ENCODE measurements at places on chromosomes 3 and 15.
A peak's percentile ranks its signal among the peaks of the same experiment; 100 is the strongest.

GRCh38 chr3:49411535-49411967 is 225 bp downstream of the RHOA start:
- H3K27ac ChIP-seq = peak overlapping the region; percentile 96
- H3K36me3 ChIP-seq = no peaks in the 10 kb centered on the region
- peaks cover 26% of the 10 kb centered on the region for H3K4me1 ChIP-seq
- H3K4me3 ChIP-seq = peak overlapping the region; percentile 92
- DNase-seq = peak; percentile 39

DNA sequence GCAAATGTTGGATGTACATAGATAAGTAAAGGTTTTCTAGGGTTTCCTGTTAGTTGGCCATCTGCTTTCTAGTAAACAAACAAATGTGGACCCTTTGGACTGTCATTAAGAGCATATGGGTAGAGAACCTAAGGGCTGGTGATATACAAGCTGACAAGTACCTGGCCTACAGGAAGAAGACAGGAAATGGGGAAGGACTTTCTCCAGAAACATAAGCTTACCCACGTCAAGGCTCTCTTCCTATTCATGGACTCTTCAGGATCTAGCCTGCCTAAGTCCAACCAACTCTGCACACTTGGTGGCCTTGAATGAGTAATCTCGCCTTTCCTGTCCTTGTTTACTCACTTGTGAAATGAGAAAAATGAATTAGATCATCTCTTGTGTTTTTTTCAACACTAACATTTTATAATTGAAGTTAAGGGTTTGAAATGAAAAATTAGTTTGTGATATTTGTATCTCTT is 22.2 kb upstream of the GOLIM4 start:
- peaks cover 1% of the 10 kb centered on the region for H3K4me1 ChIP-seq
- no peak overlapping the region for H3K27ac ChIP-seq
- no peak for DNase-seq
- H3K27me3 ChIP-seq = no peaks in the 10 kb centered on the region
- no peak overlapping the region for H3K4me3 ChIP-seq

DNA sequence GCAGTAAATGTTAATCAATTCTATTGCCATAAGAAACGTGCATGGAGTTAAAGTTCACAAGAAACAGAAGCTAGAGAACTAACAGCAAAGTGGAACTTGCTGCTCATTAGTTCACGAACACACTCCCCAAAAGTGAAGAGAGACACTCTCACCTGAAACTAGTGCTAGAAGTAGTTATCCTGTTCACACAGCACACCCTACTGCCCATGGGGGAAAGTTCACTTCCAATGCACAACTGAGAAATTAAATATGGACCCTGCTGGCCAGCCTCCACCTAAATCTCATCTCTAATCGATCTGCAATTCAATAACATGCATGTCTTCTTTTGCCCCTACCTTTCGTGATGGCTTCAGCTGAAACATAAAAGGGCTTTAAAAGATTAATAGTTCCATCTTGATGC is 39.4 kb upstream of the FRMD4B start:
- no peak overlapping the region for H3K27ac ChIP-seq
- no peaks in the 10 kb centered on the region for H3K27me3 ChIP-seq
- peaks cover 14% of the 10 kb centered on the region for H3K4me1 ChIP-seq
- H3K4me3 ChIP-seq = no peak overlapping the region

- no peak overlapping the region for H3K27ac ChIP-seq
- peak; percentile 21 for DNase-seq
- no peaks in the 10 kb centered on the region for H3K36me3 ChIP-seq
- peaks cover 4% of the 10 kb centered on the region for H3K4me1 ChIP-seq
- peaks cover 40% of the 10 kb centered on the region for H3K27me3 ChIP-seq
- H3K4me3 ChIP-seq = no peak overlapping the region
These were observed 9.2 kb upstream of the SLC6A1 start for GRCh38 chr3:10983219-10983916.

- H3K27me3 ChIP-seq = peaks cover 5% of the 10 kb centered on the region
- H3K36me3 ChIP-seq = no peaks in the 10 kb centered on the region
- H3K4me1 ChIP-seq = no peaks in the 10 kb centered on the region
These were observed 15.9 kb downstream of the SH3GL3 start for GRCh38 chr15:83462953-83463433.

GRCh38 chr15:58839485-58839884 is 68.4 kb downstream of the MINDY2 start:
- H3K36me3 ChIP-seq = peaks cover 5% of the 10 kb centered on the region
- no peak for DNase-seq

GRCh38 chr3:144031938-144032337 is 60.3 kb downstream of the DIPK2A start:
- H3K4me1 ChIP-seq = no peaks in the 10 kb centered on the region
- no peaks in the 10 kb centered on the region for H3K27me3 ChIP-seq
- H3K4me3 ChIP-seq = no peak overlapping the region
- DNase-seq = no peak
- H3K27ac ChIP-seq = no peak overlapping the region

DNA sequence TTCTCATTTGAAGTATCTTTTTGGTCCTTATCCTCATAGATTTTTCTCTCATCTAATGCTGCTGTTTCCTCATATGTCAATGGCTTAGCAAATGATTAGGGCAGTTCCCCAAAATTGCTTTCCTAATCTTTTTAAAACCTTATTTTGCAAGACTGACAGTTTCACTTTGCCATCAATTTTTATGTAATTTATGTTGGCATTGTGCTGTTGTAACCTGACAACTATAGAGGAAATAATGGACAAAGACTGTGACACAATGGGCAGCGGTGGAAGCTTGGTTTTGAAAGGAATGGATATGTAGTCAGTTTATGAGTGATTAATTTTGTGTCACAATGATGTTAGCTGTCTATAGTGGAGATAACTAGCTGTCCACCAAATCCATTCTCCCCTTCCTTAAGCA is 10.6 kb upstream of the SH3BP5 start:
- no peaks in the 10 kb centered on the region for H3K36me3 ChIP-seq
- H3K27ac ChIP-seq = no peak overlapping the region
- DNase-seq = no peak

DNA sequence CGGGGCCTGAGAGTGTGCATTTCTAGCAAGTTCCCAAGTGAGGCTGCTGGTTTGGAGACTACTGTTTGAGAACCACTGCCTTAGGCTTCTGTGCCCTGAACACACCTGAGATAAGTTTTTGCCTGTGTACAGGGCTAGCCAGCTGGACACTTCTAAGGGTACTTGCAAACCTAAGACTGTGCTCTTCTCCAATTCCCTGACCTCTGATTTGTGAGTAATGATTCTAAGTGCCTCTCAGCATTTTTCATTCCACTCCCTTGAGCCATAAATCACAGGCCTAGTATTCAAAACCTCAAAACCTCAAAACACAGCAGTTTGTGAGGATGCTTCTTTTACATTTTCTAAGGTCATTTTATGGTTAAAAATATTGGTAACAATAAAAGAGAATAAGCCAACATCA is 148.4 kb downstream of the CHST2 start:
- no peak for DNase-seq
- H3K27ac ChIP-seq = no peak overlapping the region
- H3K27me3 ChIP-seq = peaks cover 3% of the 10 kb centered on the region

DNA sequence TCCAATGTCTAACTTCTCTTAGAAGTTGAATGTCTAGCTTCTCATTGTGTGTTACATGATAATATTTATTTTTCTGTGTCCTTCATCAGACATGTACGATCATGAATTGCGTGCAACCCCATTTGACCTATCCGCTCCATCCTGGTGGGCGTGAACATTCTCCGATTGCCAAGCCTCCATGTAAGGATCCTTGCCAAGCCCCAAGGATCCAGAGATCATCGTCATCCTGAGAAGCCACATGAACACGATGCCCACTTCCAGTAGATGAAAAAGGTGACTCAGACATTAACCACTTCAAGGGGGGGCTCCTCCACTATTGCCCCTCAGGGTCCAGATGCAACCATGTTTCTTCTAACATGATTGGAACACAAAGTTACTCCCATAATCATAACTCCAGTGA is 25.5 kb upstream of the KNG1 start:
- no peak overlapping the region for H3K4me3 ChIP-seq
- peaks cover 35% of the 10 kb centered on the region for H3K27me3 ChIP-seq
- H3K4me1 ChIP-seq = peaks cover 6% of the 10 kb centered on the region
- no peak for DNase-seq

GRCh38 chr3:34155666-34156065 is 357.2 kb downstream of the PDCD6IP start:
- no peak overlapping the region for H3K27ac ChIP-seq
- no peaks in the 10 kb centered on the region for H3K4me1 ChIP-seq
- DNase-seq = no peak
- H3K36me3 ChIP-seq = no peaks in the 10 kb centered on the region
- H3K27me3 ChIP-seq = no peaks in the 10 kb centered on the region

- no peaks in the 10 kb centered on the region for H3K36me3 ChIP-seq
- H3K4me3 ChIP-seq = no peak overlapping the region
- H3K4me1 ChIP-seq = no peaks in the 10 kb centered on the region
These were observed 193.2 kb upstream of the TPRG1 start for GRCh38 chr3:188978421-188979171.

- peak within 1 kb of the TSS; percentile 56 for H3K4me3 ChIP-seq
- peak; percentile 61 for DNase-seq
- H3K27me3 ChIP-seq = peaks cover 70% of the 10 kb centered on the region
- H3K36me3 ChIP-seq = no peaks in the 10 kb centered on the region
These were observed at the start of gene ACTC1 for GRCh38 chr15:34795267-34796081. TSS of gene ACTC1 (minus strand) at chr15:34795549. CDS start at chr15:34794808, 741 bp downstream.

GRCh38 chr3:17122758-17123157 is 238.0 kb downstream of the PLCL2 start:
- no peaks in the 10 kb centered on the region for H3K27me3 ChIP-seq
- DNase-seq = no peak
- no peaks in the 10 kb centered on the region for H3K36me3 ChIP-seq
- no peaks in the 10 kb centered on the region for H3K4me1 ChIP-seq
- H3K27ac ChIP-seq = no peak overlapping the region

DNA sequence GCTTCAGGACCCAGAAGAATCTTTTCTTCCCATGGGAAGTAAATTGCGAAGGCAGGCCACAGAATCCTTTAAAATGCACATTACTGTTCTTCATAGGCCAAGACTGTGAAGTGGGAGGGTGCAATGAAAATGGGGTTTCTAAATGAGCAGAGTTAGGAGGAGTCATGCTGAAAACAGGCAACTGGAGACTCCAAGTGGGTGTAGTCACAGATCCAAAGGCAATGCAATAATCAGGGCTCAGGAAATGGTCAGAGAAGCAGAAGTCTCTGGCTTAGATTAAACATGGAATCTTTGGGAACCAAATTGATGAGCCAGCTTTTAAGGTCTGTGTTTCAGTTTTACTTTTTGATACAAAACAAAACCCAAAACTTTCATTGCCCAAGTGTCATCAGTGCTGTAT is 37.6 kb downstream of the HHLA2 start:
- no peaks in the 10 kb centered on the region for H3K27me3 ChIP-seq
- DNase-seq = no peak
- H3K36me3 ChIP-seq = no peaks in the 10 kb centered on the region
- H3K4me1 ChIP-seq = peaks cover 7% of the 10 kb centered on the region
- H3K27ac ChIP-seq = no peak overlapping the region

GRCh38 chr3:19030522-19030839 is 117.8 kb upstream of the KCNH8 start:
- no peak overlapping the region for H3K27ac ChIP-seq
- H3K4me3 ChIP-seq = no peak overlapping the region
- H3K27me3 ChIP-seq = no peaks in the 10 kb centered on the region

DNA sequence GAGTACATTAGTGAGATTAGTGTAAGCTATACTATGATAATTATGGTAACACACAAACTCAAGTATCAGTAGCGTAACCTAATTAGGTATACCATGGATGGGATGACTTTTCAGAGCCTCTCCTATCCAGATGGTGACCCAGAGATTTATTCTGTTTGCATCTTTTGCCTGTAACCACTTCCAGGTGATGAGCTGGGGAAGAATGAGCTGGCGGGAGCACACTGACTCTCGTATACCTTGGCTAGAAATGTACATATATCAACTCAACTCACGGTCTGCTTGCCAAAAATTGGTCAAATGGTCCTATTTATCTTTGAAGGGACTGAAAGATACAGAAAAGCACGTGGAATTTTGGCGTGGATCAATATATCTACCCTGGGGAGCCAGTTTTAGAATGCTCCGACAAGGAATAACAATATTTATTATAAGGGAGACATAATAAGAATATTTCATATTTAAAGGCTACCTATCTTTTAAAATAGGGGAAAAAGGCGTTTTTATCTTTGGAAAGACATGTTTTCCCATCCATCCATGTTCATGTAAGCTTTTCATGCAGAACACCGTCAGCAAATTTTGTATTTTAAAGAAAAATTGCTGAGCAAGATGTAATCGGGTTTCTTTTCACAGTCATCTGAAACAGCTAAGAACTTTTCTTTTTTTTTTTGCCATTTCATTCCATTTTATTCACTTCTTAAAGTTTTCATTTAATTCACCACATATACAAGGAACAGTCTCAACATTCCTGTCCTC is 502.6 kb upstream of the CBLB start:
- no peaks in the 10 kb centered on the region for H3K4me1 ChIP-seq
- H3K27ac ChIP-seq = no peak overlapping the region
- H3K36me3 ChIP-seq = no peaks in the 10 kb centered on the region
- no peak overlapping the region for H3K4me3 ChIP-seq

DNA sequence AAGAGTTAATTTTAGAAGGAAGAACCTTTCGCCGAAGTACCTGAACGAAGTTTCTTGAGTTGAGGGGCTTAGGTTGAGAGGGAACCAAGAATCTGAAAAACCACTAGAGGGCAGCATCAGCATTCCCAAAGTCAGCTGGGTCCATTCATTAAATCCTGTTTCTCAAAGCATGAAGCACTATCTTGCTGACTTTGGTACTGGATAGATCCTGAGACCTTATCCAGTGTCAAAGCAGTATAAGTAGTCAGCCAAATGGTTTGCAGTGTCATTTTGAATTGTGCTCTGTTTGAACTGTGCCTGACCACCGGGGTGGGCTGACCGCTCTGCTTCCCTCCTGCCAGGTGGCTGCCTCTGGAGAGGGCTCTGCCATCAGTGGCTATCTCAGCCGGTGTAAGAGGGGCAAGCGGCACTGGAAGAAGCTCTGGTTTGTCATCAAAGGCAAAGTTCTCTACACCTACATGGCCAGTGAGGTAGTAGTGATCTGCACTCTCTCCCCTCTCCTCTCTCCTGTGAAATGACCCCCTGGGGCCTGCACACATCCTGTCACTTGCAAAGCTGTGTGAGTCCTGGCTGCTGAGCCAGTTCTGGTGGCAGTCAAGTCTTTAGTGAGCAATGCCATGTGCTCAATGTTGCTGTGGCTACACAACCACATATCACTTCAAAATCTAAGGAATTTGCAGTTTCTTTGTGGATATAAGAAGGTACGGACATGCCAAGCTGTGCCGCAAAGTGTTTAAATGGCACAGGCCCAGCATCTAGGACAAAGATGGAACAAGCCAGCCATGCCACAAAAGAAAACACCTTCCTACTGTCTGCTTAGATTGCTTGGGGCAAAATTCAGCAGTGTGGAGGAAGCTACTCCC is 21.4 kb upstream of the NR2C2 start:
- peaks cover 2% of the 10 kb centered on the region for H3K27me3 ChIP-seq
- H3K4me3 ChIP-seq = no peak overlapping the region
- no peak for DNase-seq

GRCh38 chr15:91075739-91076138 is 24.3 kb upstream of the SV2B start:
- H3K36me3 ChIP-seq = no peaks in the 10 kb centered on the region
- H3K27me3 ChIP-seq = peaks cover 7% of the 10 kb centered on the region
- DNase-seq = no peak
- H3K4me1 ChIP-seq = no peaks in the 10 kb centered on the region
- H3K4me3 ChIP-seq = no peak overlapping the region
- no peak overlapping the region for H3K27ac ChIP-seq

Measured in progenitor cell of endocrine pancreas (in vitro differentiated cells).